ENCODE measurements at places on chromosomes 1 and 21.
A peak's percentile ranks its signal among the peaks of the same experiment; 100 is the strongest.

DNA sequence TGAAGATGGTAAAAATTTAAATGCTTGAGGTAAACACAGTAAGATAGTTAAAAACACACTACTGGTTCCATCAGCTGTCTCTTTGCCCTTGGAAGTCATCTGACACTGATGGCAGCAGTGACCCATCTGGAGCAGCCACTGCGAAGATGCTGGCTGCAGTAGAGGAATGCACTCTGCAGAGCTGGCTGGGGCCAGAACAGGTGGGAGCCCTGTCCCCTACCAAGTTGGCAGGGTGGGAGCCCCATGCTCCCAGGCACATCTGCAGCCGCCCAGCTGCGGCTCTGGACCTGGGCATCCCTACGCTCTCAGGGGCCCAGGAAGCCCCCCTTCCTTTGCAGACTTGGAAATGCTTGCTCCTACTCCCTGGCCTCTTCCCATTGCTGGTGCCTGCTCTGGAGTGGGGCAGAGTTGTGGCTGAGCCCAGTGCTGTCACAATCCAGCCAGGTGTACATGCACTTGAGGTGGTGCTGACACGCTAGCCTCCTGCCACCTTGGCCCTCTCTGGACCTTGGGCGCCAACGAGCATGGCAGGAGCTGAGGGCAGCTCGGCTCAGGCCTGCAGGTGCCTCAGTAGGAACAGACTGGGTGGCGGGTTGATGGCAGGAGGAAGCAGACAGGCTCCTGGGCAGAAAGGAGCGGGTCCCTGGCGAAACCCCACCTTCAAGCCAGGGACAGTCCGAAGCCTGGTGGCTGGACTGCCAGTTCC, 227.0 kb downstream of the FGGY start:
- DNase-seq = no peak

DNA sequence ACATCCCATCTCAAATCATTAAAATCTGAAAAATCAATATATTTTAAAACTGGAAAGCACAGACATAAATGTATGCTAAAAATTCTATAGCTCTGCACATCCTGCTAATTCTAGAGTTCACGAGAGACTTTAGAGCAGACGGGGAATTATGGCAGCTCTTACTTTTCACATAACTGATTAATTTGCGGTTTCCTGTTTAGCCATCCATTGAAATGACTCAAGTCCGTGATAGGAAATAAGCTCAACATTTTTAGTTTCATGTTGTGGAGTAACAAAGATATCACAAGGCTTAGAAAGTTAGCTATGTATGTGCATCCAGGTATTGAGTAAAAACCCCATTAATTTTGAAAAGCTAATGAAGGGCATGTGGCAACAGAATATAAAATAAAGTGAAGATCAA, 123.2 kb downstream of the SMYD2 start:
- no peak for DNase-seq

DNA sequence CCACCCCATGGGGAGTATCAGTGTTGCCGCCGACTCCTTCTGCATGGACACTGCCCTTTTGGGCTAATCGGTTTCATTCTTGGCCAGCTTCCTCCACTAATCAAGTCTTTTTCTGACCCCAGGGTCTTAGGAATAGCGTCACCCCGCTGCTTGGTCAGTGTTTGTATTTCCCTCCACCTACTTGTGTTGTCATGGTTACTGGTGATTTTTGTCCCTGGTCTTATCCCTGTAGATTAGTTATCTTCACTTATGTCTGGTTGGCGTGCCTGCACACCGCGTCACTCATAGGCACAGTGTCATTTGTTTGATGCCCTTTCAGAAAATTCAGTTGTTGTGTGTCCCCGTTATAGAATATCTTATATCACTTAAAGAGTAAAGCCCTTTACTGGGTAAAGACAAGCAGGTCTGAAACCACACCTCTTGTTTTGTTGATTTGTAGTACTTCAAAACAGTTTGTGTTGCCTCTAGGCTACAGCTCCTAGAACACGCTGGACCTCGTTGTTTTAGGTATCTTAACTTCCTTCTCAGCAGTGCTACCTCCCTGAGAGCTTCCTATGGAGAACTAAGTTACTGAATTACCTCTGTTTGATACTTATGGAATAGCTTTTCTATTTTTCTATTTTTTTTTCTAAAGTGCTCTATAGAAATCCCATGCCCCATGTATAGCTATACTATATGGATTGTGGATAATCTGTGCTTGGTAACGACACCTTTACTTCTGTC, 868 bp downstream of the PPP1R12B start:
- no peak for DNase-seq

DNA sequence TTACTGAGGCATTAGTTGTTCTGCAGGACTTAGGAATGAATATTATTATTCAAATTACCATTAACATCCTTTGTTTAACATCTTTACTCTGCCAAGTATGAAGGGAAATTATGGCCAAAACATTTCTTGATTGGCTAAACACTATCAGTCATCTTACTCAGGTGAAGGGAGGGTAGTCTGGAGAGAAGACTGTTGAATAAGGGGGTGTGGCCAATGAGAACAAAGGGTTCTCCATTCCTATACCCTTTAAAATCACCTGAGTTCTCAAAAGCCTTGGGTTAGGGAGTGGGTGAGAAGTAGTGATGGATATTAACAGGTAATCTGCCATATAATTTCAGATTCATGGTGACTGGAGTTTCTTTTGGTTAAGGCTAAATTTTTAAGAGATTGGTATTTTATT, 19.3 kb downstream of the CRYZL1 start:
- DNase-seq = no peak

DNA sequence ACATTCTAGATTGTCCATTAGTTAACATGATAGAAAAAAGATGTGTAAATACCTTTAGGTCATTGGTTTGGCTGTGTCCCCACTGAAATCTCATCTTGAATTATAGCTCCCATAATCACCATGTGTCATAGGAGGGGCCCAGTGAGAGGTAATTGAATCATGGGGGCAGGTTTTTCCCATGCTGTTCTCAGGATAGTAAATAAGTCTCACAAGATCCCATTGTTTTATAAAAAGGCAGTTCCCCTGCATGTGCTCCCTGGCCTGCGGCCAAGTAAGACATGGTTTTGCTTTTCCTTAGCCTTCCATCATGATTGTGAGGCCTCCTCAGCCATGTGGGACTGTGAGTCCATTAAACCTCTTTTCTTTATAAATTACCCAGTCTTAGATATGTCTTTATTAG, 32.5 kb upstream of the SLC44A5 start:
- no peak for DNase-seq

- DNase-seq = no peak
Measured at GRCh38 chr21:26739189-26739588, 106.0 kb downstream of the ADAMTS1 start.

DNA sequence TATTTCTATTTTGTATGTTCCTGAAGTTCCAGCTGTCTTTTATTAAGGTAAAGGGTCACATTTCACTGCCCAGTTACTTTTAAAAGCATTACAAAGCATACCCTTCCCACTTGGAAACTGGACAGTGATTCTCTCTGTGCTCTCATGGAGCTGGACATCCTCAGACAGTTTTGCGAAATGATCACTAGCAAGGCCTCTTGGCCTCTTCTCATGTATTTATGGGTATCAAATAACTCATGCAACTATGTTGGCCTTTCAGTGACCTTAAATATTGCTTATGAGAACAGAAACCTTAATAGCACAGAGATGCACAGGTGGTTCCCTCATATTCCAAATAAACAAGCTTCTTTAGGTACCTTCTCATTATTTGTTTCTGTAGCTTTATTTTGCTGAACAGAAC, 7.9 kb upstream of the AMPD1 start:
- DNase-seq = no peak

DNA sequence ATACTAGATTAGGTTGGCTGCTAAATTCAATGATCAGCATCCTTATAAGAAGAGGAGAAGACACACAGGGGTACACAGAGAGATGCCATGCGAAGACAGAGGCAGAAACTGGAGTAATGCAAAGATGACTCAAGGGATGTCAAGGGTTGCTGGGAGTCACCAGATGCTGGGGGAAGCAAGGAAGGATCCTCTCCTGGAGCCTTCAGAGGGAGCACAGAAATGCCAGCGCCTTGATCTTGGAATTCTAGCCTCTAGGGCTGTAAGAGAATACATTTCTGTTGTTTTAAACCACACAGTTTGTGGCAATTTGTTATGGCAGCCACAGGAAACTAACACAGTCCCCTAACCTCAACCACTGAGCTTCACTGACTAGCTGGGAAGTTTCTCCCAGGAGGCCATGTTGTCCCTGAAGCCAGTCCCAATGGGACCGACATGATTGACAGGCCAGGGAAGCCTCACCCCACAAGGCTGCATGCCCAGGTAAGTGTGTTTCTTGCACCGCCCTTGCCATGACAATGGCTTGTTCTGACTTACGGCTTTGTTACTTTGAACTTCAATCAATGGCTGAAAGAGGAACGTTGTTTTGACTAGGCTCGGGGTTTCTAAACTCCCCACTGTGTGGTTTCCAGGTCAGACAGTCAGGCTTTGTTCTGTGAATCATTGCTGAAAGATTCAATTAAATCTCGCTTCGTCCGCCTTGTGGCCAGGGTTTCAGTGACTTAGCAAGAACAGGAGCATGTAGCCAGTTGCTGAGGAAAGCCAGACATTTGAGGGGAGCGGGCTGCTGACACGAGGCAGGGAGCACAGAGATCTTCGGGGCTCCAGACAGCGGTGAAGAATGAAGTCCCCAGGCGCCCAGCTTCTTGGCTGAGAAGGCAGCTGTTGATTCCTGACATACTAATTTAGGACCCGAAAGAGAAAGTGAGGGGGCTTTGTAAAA, 62.3 kb downstream of the RUNX1 start:
- peak; percentile 31 for DNase-seq

- no peak for DNase-seq
Measured at GRCh38 chr21:34965200-34966174, 83.6 kb downstream of the RUNX1 start.

DNA sequence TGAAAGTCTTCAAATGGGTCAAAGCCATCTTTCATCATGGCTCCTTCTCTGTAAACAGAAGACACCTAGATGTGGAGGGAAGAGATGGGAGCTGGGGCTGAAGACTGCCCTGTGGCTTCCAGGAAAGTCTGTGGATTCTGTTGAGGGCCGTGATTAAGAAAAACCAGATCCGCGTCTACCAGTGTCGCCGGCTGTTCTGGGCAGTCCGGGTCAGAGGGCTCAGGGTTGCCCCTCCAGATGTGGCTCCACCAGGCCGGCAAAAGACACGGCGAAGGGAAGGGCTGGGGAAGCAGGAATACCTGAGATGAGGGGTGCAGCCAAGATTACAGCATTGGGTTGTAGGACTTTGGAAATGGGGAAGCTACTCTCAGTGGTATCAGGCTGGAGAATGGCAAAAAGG, 162.6 kb downstream of the RHOU start:
- DNase-seq = no peak

DNA sequence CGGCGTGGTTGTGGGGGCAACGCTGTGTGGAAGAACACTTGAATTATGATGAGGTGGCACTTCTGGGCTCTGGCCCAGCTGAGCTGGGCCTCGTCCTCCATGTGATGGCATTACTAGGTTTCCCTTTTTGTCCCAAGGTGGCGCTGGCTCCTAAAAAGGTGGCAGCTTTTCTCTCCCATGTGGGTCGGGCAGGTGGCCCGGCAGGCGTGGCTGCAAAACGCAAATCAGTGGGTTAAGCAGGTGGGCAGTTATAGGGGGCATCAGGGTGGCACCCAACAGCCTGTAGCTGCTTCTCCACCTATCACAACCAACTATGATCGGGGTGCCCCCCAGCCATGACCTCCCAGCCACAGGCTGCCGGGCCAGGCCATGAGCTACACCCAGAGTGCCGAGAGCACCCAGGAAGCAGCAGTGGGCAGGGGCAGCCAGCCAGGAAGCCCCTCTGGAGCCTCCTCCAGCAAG, 59.6 kb downstream of the KCNAB2 start:
- no peak for DNase-seq

GRCh38 chr1:42381280-42381673, 685 bp downstream of the RIMKLA start:
- DNase-seq = no peak

GRCh38 chr1:234665975-234666605, 56.1 kb upstream of the IRF2BP2 start:
- DNase-seq = no peak

DNA sequence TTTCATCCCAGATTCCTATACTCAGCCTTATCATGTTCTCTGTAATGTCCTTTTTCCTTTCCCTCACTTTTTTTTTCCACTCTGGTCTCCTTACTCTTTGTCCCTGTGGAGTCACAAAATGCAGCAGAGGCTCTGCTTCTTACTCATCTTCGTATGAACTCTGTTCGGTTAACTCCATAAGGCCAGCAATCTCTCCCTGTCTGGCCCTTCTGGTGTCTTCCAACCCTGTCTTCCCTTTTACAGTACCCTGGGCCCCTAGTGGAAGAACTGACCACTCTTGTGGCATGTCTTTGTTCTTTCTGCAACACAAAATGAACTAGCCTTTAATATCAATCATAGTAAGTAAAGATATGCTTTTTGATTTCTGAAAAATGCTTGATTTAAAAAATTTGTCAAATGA, 7.1 kb downstream of the CD101 start:
- DNase-seq = no peak

- no peak for DNase-seq
Measured at GRCh38 chr1:41618066-41618825, 133.8 kb upstream of the EDN2 start.

GRCh38 chr21:33238565-33239255, 9.0 kb downstream of the IFNAR2 start:
- DNase-seq = no peak

DNA sequence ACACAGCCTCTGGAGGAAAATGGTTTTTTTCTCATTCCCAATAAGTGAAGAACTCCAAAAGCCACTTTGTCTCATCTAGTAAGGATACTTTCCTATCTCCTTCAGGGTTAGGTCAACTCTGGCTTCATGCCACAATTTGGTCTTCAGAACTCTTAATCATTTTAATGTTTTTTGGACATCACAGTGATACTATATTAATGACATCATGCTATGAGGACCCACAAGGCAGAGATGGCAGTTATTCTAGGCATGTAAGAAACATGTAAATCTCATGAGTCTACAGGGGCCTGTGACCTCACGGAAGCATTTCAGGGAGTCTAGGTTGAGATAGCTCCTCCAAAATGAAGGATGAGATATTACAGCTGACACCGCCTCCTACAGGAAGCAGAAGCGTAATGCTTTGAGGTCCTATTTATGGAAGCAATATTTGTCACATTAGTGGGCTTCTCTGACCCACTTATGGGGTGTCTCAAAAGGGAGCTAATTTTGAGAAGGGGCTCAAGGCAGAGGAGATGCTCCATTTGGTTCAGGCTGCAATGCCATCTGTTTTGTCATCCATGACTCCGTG, 5.0 kb upstream of the GPR137B start:
- no peak for DNase-seq

GRCh38 chr1:212605441-212606394, 2.8 kb upstream of the ATF3 start:
- no peak for DNase-seq

DNA sequence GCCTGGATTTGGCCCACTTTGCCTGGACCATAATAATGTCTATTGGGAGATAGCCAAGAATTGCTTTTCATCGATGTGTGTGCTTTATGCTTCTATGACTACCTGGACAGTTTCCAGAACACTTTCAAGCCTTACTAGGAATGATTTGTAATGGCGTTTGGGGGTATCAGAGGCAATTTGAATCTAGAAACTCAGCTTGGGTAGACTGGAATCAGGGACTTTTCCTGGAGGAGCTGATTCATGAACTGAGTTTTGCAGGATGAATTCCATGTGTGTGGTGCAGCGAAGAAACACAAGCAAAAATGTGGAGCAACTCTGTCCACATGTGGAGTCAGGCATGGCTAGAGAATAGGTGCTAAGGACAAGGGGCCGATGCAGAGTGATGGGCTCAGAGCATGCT, 11.9 kb upstream of the TMEM61 start:
- no peak for DNase-seq
